Muscle of leg (tissue), 16 donors: ENCODE measurements at places on chromosomes 7 and 10. TPM values are rescaled to one million over a fixed set of nuclear protein-coding genes. Genes with fewer than 3 reads are reported as not detected.

DNA sequence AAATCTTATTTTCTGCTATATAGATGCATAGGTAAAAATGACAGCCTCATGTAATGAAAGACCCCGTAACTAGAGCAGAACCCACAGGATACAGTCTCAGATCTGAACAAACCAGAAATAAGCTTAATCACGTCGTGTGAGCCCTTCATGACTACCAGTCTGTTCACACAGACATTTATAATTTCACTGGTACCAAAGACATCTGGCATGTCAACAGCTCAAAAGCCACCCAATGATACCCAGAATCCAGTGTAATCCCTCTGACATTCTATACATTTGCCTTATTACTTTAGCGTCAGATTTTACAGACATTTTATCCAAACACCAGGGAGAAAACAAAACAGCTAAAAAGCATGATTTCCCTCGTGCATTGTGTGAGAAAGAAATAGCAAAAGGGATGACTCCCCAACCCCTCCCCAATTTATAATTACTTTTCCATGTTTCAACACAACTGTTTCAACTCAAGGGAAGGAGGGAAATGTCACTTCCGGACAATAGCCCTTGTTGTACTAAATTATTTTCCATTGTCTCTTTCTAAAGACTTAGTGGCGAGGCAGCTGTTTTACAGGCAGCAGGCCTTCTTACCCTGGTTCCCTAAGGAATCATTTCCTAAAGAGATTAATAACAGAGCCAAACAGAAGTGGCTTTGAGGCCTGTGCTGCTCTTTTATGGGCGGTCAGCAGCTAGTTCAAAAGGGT lies 33.2 kb downstream of the DOCK4 start:
- DNase-seq, result peak; percentile 79

DNA sequence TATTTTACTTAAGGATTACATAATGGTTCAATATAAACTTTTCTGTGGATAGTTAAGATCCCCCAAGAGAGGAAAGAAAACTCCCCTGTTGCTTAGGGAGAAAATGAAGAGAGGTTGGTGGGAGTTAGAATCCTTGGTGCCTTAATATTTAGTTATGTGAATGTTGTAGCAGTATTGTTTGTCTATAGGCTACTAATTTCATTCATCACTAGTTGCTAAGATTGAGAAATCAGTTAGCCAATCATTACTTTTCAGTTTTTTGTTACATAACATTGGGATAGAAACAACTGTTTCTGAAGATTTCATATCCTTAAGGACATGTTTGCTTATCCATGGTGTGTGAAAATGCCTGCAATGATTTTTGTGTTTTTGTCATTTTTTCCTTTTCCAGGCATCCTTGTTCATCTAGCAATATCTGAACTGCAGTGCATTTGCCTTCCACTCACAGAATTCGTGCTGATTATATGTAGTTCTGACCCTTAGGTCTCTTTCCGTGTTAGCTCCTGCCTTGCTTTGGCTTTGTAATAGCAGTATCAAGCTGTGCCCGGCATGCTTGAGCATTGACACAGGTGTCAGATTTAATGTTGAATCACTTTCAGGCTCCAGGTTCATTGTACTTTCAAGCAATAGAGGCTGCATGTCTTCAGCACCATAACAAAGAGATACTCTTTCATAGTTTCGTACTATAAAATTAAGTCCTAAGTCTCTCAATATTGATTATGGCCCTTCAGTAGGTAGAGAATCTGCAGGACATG lies 85.0 kb downstream of the PODXL start:
- no peak for DNase-seq

GRCh38 chr7:148963583-148964482 lies 64.5 kb downstream of the PDIA4 start:
- peak; percentile 58 for DNase-seq

DNA sequence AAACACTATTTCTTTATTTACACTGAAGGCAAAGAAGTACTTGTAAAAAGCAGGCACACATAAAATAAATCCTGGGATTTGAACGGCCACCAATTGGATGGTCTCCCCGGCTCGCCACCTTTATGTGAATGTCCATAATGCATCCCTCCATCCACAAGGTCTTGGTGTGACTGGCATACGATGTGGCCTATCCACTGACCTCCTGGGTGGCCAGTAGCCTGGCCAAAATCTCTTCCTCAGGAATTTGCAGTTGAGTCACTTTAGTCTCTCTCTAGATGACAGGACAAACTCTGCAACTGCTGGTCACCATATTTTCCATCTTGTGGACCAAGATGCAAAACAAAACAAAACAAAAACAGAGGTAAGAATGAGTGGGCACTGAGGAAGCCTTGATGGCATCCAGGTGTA lies 39.1 kb downstream of the CDK1 start:
- DNase-seq, result no peak

- no peak for DNase-seq
Measured at GRCh38 chr7:66604198-66604597, 24.5 kb upstream of the KCTD7 start.

GRCh38 chr7:45568536-45569289 lies 5.5 kb upstream of the ADCY1 start:
- DNase-seq, result no peak

GRCh38 chr7:149680331-149681025 lies 92.9 kb downstream of the ZNF467 start:
- no peak for DNase-seq

DNA sequence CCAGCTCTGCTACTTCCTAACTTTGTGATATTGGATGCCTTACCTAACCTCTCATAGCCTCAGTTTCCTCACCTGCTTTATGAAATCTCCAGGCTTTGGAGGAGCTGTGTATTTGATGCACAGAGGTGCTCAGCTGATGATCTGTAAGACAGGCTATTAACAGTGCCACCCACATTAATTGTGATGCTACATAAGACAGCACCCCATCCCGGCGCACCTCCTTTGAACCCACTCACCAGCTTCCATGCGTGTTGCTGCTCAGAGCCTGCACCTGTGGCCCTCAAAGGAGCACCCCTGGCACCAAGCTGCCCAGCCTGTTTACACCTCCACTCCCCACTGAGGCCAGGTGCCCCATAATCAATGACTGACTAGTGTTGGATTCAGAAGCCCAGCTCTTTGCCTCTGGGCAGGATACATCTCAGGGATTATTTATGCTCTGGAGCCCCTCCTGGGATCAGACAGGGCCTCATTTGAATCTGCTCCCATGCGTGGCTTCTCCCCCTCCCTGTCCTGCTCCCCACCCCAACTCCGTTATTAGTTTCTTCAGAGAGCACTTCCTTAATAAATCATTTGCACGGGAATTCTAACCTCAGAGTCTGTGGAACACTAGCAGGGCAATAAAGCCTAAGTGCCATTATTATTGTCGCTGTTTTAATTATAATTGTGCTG lies 87.7 kb downstream of the GFRA1 start:
- DNase-seq, result no peak

DNA sequence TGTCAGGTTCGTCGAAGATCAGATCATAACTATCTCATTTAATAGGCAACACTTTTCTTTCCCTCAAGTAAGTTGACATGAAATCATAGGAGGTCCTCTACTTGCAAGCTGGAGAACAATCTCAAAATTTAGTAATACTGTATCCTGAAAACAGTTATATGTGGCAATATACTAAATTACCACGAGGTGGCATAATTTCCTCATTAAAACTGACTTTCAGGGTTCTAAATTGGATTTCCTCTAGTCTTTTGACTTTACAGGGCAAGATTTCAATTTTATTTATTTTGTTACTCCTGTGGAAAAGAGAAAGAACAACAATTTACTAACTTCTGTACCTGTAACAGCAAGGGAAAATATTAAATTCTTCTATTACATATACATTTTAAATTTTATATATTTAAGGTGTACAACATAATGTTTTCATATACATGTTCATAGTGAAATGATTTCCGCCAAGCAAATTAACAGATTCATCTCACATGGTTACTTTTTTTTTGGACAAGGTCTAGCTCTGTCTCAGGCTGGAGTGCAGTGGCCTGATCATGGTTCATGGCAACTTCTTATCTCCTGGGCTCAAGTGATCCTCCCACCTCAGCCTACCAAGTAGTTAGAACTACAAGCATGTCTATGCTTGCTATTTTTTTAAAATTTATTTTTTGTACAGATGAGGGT lies 53.4 kb upstream of the CYP2C18 start:
- DNase-seq, result peak; percentile 25

DNA sequence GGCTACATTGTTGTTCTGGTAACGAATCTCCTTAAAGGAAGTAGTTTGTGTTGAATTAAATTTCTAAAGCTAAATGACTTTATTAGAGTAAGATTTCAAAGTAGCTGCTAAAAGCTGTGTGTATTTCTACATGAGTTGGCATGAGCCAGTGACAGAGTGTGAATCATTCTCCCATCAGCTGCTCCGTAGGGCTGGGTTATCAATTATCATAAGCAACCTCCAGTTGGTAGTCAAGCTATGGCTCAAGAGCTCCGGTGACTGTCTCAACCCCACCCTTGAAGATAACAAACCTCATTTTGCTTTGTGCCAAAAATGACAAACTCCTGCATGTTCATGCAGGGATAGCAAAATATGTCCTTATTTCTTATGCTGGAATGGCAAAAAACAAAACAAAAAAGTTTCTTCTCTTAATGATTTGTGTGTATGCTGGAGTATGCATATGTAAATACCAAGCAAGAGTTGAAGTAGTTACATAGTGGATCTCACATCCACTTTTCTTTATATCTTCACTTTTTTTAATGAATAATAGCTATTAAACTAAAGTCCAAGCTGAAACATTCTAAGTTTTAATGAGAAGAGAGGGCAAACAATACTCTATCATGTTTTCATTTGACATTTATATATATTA lies 249.4 kb downstream of the CACNA2D1 start:
- no peak for DNase-seq

DNA sequence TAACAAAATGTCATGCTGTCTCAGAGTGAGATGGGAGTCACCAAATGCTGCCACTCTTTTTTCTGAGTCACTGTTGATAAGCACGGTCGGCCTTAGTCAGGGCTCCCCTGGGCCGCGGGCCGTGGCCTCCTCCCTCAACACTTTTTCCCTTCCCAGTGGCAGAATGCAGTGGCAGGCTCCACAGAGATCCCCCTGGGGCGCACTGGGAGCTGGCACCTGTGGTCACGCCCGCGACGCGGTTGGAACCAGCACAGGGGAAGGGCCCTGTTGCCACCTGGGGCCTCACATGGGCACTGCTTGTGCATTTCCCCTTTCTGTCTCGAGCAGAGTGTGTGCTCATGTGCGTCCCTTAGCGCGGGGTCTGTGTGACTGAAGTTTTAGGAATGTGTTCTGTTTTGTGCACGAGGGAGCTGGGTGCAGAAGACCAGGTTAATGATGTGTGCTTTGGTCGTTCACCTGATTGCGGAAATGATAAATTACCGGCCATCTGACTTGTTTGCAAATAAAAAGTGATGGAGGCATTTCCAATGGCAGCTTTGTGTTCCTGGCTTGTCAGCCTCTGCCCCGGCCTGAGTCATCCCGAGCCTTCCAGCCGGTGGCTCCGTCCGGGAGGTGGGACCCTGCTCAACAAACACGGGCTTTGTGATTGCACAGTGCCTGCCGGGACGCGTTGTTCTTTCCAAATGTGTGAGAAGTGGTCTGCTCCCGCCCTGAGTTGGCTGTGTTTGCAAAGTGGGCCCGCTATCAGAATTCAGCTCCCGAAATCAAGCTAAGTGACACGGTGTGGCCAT lies 100.7 kb downstream of the NKX6-2 start:
- DNase-seq, result no peak

Gene HSPB1
- 188 TPM for total RNA-seq
